Esophagus squamous epithelium (tissue), 5 donors: ENCODE measurements at places on chromosomes 7 and 10.

- no peak for DNase-seq
Measured at GRCh38 chr10:78190051-78190825, 156.6 kb downstream of the RPS24 start.

DNA sequence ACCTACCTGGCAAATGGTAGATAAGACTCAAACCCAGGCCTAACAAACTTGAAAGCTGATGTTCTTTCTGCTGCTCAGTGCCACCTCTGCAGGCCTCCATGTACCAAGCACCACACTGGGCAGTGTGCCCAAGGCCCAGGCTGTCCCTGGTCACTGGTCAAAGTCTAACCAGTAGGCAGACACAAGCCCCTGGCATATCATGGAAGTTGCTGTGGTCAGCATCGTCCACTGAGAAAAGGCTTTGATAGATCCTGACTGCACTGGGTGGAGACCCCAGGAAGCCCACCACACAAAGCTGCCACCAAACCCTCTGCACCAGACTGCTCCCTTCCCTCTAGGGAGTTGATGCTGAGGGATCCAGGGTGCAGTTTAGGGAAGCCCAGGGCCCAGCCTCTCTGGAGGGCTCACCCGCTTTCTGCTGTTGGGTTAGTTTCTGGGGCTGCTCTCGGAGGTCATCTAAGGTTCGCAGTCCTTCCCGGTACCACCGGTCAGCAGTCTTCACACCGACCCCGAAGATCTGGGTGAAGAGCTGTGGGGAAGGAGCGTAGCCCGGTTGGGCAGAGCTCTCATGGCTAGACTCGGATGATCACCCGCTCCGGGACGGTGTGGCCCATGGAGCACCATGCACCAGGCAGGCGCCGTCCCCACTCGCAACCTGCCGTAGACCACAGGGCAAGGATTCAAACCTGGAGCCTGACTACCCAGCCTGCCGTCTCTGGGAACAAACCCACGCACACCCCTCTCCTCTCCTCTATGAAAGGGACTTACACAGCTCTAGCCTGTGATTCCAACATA lies 6.0 kb downstream of the POLM start:
- DNase-seq, result no peak

DNA sequence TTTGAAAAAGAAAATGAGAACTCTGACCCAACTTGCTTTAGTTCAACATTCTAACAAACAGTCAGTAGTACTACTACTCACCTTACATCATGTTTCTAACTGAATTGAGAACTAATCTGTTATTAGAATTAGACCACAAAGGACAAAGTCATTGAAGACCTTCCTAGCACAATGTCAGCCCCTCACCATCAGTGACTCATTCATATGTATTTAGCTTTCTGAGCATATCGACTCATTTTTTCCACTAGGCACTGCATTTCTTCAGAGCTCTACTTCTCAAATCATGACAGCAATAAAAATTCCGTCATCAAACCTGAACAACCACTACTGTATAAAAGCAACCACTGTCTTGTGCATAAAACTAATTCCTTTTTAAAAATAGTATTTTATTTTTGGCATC lies 4.4 kb upstream of the LRRN3 start:
- no peak for DNase-seq

- DNase-seq, result no peak
Measured at GRCh38 chr10:15710455-15710854, 9.3 kb downstream of the ITGA8 start.

- DNase-seq, result no peak
Measured at GRCh38 chr10:94129393-94130130, 135.8 kb downstream of the PLCE1 start.

GRCh38 chr10:42697926-42698325 lies 59.6 kb upstream of the ZNF33B start:
- DNase-seq, result no peak

DNA sequence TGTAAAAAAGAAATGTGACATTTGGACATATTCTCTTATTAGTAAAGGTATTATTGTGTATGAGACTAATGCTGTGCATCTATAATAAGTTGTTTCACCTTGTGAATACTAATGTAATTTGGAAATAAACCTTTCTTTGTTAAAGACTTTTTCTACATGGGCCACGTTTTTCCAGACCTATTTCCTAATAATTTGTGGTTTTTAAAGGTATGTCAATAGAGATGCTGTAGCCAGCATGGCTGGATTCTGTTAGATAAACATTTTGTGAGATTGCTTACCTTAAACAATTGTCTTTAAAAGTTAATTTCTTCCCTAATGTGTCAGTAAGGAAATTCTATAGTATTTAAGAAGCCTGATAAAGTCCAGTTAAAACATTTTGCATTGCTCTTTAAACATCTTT lies 56.0 kb downstream of the KAT6B start:
- no peak for DNase-seq

GRCh38 chr10:7826971-7827370 lies 8.7 kb downstream of the TAF3 start:
- DNase-seq, result no peak

DNA sequence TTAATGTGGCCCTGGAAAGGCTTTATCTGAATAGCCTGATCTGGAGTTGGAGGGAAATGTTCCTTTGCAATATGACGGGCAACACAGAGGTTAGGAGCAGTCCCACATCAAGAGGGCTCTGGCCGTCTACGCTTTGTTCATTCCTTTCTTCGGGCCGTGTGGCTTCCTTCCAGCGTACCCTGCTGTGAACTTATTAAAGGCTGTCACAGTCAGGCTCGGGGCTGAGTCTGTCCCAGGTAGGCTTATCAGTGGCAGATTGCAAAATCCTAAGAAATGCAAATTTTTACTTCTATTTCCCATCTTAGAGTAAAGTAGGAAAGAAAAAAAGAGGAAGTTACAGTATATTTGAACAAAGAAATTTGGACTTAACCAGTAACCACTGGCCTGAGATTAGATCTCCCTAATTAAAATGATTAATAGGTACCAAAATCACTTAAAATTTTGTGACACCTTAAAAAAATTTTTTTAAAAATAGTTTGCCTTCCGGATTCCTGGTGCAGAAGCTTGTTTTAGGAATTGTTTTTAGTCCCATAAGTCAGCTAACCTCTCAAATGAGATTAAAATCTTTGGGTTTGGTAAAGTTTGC lies 453.1 kb upstream of the MKI67 start:
- DNase-seq, result no peak

DNA sequence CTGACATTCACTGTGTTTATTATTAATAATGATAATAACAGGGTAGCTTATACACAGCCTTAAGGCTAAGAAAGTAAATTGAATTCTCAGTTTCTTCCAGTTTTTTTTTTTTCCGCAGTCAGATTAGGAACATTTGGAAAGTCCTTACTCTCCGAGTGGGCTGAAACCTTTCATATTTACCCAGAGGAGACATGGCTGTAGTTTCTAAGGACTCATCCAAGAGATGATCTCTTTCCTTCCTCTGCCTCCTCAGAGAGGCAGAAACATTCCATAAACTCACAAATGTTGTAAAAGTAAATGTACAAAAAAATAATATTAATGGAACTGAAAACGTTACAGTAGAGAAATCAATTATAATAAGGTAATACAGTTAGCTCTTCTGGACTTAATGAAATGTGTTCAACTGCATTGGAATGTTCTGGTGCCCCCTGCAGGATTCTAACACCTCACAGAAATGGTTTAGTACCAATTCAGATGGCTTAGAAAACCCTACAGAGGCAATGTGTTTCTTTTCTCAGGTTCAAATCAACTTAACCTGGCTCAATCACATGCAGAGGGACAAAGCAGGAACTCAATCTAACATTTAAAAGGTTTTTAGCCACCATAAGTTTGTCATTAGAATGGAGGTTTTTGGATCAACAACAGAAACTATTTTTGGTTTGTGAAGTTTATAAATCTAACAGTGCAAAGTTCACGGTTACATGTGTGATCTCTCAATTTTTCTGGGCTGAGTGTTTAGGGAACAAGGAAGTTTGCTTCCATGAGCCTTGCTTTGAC lies 71.7 kb downstream of the ICA1 start:
- DNase-seq, result no peak

- no peak for DNase-seq
Measured at GRCh38 chr10:86363184-86363832, 3.3 kb downstream of the GRID1 start.

DNA sequence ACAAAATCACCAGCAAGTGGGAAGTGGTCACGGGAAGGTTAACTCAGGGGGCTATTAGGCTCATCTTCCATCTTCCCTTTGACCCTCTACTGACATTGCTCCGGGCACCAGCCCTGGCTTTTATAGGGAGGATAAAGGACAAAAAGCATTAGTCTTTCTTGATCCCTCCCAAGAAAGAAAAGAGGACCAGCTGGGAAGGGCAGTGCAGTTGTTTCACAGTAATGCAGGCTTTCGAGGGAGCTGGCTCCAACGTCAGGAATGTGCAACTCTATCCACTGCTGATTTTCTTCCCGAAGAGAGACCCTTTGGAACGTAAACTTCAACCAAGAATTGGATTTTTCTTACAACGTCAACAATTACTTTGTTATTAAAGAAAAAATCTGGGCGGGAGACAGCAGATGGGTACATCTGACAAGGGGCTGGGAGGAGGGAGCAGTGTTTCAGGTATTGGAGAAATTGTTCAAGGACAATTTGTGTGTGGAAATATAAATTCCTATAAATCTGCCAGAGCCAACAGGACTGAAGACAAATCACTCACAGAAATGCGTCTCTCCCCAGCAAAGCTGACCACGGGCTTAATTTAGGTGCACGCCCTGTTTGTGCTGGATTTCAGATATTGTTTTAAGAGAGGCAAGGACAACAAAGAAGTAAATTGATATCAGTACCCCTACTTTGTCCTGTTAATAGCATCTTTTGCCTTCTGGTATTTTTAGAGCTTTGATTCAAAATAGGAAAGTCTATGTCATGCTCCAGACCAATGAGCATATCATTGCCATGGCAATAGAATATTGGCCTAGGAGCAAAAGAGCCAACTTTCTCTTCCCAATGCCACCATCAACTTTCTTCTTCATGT lies 23.4 kb upstream of the ARID5B start:
- no peak for DNase-seq

GRCh38 chr10:14478604-14479003 lies 147.9 kb upstream of the FRMD4A start:
- no peak for DNase-seq

GRCh38 chr10:43320226-43320625 lies 51.2 kb upstream of the FXYD4 start:
- no peak for DNase-seq
